ENCODE measurements at places on chromosomes 1 and 21. TPM values are rescaled to one million over a fixed set of nuclear protein-coding genes. Genes with fewer than 3 reads are reported as not detected.

Gene CTH
- total RNA-seq, result 6.5 TPM

Gene HLX
- 8.2 TPM for total RNA-seq

Gene IPP
- 20.0 TPM for total RNA-seq

Gene CYP2J2
- 1.0 TPM for total RNA-seq

Gene TRPM2
- total RNA-seq, result 11.5 TPM

Gene LGR6
- total RNA-seq, result 4.1 TPM

Gene LRRN2
- 14.4 TPM for total RNA-seq

Gene HECTD3
- 42.1 TPM for total RNA-seq

Gene C1orf74
- 2.5 TPM for total RNA-seq

Gene CCDC24
- total RNA-seq, result 24.3 TPM

Gene PDIK1L
- 13.9 TPM for total RNA-seq

Gene TM2D1
- total RNA-seq, result 52.6 TPM

Gene PGLYRP4
- total RNA-seq, result not detected
